ENCODE measurements at places on chromosomes 12 and 14.

GRCh38 chr12:96658075-96658474, 168.7 kb downstream of the CFAP54 start:
- no peak for DNase-seq

GRCh38 chr12:31220633-31221550, 105.1 kb downstream of the SINHCAF start:
- no peak for DNase-seq

DNA sequence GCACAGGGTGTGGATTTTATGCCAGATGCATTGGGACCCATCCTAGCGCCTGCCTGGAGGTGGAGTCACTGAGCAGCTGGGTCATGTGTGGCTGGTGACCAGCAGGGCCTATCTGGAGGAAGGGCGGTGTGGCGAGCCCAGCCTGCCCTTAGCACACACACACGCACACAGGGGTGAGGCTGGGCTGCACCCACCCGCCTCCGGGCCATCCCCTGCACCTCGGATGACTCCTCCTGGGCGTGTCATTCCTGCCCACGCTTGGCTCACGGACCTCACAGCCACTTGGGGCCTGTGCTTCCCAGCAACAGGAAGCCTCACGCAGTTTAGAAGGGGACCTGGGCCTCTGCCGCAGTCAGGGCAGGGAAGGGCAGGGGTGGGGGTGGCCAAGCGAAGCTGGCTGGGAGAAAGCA, 36.2 kb upstream of the FZD10 start:
- DNase-seq, result no peak

DNA sequence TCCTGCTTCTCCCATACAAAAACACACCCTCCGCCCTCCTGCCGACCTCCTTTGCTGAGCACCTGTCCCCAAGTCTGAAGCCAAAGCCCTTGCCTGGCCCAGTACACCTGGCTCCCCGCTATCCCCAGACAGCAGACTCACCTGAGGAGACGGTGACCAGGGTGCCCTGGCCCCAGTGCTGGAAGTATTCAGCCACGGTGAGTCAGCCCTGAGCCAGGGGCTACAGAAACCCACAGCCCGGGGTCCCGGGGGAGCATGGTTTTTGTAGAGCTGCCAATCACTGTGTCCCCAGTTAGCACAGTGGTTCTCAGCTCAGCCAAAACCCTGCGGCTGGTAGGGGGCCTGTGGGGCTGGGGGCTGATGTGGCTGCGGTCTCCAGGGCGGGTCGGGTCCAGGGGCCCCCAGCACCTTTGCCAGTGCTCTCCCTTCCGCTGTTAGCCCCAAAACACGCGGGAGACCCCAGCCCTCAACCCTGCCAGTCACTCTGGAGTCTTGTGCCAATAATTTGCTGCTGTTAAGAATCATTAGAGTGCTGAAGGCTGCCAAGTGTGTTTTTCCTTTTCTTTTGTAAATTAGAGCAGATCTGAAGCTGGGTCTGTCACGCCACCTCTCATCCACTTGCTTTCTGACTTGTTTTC, 339.0 kb downstream of the TMEM121 start:
- no peak for DNase-seq

GRCh38 chr12:65084579-65084978, 36.5 kb downstream of the WIF1 start:
- DNase-seq, result no peak

GRCh38 chr14:68137704-68138619, 318.4 kb downstream of the RAD51B start:
- peak; percentile 96 for DNase-seq

DNA sequence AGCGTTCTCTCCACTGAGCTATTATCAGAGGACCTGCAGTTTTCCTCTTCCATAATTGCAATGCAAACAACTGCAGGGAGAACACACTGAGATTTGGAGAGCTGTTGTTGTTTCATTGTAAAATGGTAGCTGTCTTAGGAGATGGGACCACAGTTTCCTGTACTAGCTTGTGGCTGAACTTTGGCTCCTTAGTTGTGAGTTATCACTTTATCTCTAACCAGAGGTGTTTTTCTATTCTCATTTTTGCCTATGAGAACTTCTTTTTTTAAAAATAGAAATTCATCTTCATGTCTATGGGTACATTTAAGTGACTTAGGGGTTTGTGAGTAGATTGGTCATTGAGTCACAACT, 216.5 kb downstream of the SLC38A4 start:
- DNase-seq, result no peak

DNA sequence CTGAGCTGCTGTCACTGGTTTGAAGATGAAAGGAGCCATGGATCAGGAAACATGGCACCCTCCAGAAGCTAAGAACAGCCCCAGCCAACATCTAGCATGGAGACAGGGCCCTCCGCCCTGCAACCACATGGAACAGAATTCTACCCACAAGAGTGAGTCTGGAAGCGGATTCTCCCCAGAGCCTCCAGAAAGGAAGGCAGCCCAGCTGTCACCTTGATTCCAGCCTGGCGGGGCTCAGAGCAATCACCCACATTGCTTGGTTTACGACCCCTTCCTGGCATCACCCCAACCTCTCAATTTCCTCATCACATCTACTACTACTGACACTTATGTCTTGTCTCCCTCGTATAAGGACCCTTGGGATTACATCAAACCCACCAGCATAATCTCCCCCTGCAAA, 38.5 kb downstream of the OAS2 start:
- DNase-seq, result no peak

DNA sequence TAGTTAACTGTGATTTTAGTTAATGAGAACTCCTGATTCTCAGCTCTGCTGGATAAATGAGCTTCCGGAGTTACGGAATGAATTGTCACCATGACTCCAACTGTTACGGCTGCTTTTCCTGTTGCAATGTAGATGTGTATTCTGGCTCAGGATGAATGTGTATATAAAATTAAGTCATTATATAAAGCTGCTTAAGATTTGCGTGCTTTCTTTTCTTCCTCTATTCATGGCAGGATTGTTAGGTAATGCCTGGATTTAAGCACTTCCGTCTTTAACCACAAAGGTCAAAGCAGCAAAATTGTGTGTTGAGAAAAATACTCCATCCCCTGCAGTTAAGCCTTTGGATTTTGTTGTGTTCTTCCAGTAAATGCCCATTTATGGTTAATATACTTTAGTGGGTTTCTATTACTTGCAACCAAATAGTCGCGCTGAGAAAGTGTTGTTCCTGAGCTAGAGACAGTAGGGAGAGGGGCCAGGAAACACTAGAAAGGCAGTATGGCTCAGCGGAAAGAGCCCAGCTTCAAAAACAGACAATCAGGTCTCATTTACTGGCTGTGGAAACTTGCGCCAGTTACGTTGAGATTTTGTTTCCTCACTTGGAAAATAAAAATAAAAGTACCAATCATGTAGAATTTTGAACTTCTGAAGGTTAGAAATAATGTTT, 9.4 kb upstream of the CCDC175 start:
- DNase-seq, result no peak

All from fibroblast of skin of right biceps (primary cell).